Thoracic aorta (tissue), 2 donors: ENCODE measurements at places on chromosomes 2 and 18. TPM values are rescaled to one million over a fixed set of nuclear protein-coding genes. Genes with fewer than 3 reads are reported as not detected.

The GPR45 gene
- not detected for total RNA-seq

The FAM237A gene
- not detected for total RNA-seq

The L3MBTL4 gene
- total RNA-seq: 0.27 TPM

The MC2R gene
- not detected for total RNA-seq

The CNDP1 gene
- total RNA-seq: not detected

The RNU2-63P gene
- not detected for total RNA-seq

The FABP1 gene
- total RNA-seq: not detected

The HNMT gene
- 67.2 TPM for total RNA-seq

The PLEKHH2 gene
- 29.5 TPM for total RNA-seq

The ACADL gene
- total RNA-seq: 132 TPM

The DHRS9 gene
- total RNA-seq: 4.8 TPM

The TGFA gene
- total RNA-seq: 1.1 TPM
